HT1080 (cell line): ENCODE measurements at places on chromosomes 2 and 18.

- DNase-seq: no peak
Measured at GRCh38 chr2:43031471-43032212, 194.8 kb downstream of the ZFP36L2 start.

- DNase-seq: no peak
Measured at GRCh38 chr2:38723173-38723572, 28.0 kb downstream of the SRSF7 start.

- peak; percentile 41 for DNase-seq
Measured at GRCh38 chr18:75478996-75479880, 51.7 kb upstream of the SMIM21 start.

DNA sequence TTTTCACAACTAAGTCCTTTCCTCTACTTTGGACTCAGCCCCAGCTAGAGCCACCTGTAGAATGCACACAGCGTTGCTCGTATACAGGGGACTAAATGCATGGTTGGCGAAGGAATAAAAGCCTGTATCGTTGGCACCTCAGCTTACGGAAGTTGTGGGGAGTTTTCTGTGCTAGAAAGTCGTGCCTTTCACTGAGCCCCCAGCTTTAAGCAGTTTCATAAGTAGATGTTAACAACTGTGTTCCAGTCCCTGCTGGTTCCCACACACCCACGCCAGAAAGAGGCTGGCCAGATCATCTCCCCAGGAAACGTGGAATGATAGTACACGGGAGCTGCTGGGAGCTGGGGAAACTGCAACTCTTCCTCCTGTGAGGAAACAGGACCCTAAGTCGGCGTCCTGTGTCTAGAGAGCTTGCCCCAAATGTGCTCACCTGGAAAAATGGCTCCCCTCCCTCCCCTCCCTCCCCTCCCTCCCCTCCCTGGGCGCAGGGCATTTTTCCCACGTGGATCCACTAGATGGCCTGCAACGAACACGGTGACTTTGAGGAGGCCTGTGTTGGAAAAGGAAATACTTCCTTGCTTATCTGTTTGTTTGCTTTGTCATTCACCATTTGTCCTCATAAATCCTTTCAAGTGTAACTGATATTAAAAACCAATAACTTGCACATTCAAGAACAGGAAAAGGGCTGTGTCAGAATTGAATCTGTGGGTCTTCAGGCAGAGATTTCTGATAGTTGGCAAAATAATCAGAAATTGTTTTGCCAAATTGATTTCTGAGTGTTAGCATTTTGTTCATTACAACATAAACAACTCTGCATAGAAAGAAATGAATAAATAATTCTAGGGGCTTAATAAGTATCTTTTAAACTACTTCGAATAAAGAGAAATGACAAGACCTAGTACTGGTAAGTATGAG lies 43.9 kb upstream of the RFX8 start:
- peak; percentile 68 for DNase-seq

DNA sequence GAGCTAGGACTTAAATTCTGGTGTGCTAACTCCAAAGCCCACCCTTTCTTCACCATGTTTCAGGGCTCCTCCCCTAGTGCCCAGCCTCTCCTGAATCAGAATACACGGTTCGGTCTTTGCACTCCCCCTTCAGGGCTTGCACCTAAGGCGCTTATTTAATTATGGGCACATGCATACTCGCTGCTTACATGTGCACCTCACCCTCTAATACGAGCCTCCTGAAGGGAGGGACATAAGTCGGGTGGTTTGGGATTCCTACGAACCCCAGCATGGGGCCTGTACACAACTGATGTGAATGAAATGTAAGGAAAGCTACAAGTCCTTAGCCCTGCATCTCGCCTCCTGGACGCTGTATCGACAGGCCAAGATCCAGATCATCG lies 435 bp downstream of the IFT172 start:
- peak; percentile 21 for DNase-seq

DNA sequence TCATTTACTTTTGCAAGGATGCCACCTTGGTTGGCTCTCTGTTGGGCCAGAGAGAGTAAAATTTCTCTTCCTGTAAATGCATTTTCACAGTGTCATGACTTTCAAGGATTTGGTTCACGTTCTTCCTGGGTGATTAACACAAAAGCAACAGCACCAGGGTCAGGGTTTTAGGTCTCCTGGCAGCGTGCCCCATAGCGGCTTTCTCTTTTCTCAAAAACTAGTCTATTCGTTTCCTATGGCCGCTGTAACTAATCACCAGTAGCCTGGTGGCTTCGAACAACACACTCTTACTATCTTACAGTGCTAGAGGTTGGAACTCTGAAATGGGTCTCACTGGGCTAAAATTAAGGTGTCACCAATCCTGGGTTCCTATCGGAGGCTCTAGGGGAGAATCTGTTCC lies 56.3 kb upstream of the ACMSD start:
- no peak for DNase-seq

- DNase-seq: no peak
Measured at GRCh38 chr2:56816666-56817065, 632.9 kb downstream of the CCDC85A start.

DNA sequence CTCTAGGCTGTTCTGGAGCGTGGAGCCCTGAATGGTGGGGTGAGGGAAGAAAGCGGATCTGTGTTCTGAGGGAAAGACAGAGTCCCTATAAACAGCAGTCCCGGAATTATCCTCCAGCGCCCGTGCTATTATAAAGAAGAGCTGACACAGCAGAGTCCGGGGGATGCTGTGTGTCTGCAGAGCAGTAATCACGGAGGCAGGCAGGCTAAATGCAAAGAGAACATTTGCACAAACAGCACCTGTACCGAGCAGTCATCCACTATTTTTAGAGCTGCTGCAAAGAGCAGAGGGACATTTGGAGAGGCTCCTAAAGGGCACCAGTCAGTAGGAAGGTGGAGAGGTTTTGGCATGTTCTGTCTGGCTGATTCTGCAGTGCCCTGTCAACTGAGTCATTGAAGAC lies 293.8 kb upstream of the SLC14A2 start:
- no peak for DNase-seq

DNA sequence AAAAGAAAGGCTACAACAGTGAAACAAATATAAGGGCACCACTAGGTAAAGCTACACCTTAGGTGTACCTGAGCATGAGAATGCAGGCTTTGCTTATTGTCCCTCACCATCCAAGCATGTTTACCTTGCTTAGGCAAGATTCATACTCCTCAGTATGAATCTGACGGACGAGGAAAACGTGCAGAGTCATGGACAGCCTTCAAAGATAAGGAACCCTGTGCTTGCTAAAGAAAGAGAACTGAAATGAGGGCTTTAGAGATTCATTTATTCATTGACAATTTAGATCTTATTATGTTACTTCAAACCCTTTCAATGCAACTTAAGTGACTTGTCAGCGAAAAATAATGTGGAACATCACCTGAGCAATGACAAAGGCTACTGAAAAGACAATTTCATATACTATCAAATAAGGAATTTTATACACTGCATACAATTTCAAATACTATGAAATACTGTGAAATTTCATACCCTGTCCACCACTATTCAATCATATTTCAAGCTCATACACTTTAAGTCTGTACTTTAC lies 21.7 kb downstream of the CLASP1 start:
- no peak for DNase-seq

DNA sequence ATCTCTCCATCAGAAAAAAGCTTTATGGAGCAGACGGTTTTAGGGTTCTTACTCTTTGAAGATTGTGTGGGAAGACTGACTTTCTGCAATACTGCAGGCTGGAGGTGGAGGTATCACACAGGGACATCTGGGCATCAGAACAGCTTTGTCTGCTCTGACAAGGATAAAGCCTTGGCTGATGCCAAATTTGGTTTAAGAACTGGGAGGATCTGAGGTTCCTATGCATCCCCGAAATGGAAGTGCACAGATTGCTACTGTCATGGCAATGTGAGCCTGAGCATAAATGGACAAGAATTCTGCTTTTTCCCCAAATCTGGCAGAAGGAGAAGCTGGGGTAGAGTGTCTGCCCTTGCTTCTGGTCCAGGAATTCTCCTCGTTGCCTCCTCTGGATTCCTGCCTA lies 424.3 kb downstream of the SLC4A3 start:
- DNase-seq: no peak

- no peak for DNase-seq
Measured at GRCh38 chr2:159456500-159457426, 159.6 kb downstream of the BAZ2B start.

DNA sequence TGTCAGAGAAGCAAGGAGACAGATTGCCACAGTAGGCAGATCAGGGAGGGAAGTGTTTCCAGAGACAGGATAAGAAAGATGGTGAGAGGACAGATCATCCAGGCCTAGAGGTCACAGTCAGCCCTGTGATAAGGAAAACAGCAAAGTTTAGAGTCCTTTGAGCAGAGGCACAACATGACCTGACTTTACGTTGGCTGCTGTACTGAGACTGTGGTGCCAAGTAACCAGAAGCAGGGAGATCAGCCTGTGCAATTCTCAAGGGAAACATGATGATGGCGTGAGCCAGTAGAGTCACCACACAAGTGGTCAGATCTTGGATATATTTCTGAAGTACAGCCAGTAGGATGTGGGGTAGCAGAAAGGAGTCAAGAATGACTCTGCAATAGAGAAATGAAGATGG lies 43.7 kb downstream of the SMC6 start:
- DNase-seq: no peak

DNA sequence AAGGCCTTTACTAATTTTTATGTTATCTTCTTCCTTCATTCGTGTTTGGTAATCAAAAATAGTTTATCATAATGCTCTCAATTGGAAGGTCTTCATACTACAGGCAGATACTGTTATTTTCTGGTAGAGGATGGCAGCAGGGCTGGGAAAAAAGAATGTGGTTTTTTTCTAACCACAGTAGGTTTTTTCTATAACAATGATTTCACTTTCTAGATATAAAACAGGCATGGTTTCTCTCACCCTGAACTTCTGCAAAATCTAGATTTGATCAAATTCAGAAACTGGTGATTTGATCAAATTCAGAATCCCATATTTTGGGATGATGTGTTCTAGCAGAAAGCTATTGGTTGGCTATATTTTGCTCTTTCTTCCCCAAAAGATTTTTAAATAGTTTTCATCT lies 27.6 kb downstream of the BCL11A start:
- DNase-seq: no peak

DNA sequence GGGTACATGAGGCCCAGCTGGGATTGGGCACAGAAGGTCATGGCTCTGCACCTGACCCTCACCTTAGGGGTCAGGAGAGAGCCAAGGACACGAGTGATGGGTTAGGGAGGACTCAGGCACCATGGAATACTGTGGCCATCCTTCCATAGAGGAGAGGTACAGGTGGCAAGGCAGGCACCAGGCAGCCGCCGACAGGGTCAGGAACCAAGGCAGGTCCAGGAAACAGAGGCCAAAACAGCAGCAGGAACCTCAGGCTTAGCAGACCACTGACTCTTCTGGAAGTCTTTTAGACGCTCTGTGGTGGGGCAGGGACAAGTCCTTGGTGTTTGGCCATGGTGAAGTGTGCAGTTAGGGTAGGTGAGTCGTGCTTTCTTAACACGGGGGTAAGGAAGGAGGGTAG lies 128.0 kb downstream of the NEDD4L start:
- DNase-seq: no peak

DNA sequence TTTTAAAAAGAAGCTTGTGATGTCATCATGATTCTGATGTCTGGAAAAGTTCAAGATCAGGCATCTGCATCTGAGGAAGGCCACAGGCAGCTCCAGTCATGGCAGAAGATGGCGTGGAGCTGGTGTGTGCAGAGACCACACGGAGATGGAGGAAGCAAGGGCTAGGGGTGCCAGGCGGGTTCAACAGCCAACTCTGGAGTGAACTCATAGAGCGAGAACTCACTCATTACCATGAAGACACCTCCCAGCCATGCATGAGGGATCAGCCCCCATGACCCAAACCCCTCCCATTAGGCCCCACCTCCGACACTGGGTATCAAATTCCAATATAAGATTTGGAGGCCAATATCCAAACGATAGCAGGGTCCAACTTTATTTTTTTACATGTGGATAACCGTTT lies 61.6 kb downstream of the KCNG2 start:
- no peak for DNase-seq

GRCh38 chr2:9533663-9534062 lies 22.0 kb downstream of the ADAM17 start:
- no peak for DNase-seq

GRCh38 chr2:165173215-165173614 lies 30.6 kb downstream of the SCN3A start:
- DNase-seq: no peak

GRCh38 chr18:31680433-31680811 lies 4.0 kb downstream of the B4GALT6 start:
- peak; percentile 33 for DNase-seq

DNA sequence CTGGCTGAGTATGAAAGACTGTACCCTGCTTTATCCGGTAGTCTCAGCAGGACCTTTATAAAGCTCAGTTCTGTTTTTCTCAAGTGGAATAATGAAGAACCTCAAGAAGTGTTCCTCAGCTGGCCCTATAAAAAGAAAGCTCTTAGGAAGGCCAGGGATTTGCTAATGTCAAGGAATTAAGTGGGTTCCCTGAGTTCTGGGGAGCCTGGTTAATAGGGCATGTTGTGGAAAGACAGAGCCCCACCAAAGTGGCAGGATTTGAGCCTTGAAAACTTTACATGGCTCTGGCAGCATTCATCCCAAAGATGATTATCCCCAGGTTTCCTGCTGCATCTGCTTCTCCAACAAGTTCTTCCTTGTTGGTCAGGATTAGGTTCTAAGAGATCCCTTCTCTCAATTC lies 6.9 kb upstream of the DYSF start:
- DNase-seq: no peak

GRCh38 chr2:105127289-105127915 lies 89.5 kb downstream of the MRPS9 start:
- DNase-seq: no peak
